H1 (cell line): ENCODE measurements at places on chromosomes 1 and 21. TPM values are rescaled to one million over a fixed set of nuclear protein-coding genes. Genes with fewer than 3 reads are reported as not detected.

DNA sequence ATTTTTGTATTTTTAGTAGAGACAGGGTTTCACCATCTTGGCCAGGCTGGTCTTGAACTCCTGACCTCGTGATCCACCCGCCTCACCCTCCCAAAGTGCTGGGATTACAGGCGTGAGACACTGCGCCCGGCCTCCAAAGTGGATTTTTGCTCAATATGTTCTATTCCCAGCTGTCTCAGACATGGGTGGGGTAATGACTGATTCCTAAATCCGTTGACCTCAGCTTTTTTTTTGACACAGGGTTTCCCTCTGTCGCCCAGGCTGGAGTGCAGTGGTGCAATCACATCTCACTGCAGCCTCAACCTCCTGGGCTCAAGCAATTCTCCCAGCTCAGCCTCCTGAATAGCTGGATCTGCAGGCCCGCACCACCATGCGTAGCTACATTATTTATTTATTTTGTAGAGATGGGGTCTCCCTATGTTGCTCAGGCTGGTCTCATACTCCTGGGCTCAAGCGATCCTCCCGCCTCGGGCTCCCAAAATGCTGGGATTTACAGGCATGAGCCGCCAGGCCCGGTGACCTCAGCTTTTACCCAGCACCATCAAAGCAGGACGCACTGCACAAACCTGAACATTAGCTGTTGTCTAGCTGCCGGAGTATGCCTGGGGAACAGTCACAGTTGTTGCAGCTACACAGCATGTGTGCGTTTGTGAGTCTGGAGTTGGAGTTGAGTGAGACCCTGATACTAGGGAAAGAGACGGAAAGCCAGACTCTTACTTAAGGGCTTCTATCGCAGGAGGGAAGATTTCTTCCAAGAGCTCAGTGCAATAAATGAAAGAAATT, 43.7 kb upstream of the PSEN2 start:
- DNase-seq: no peak

DNA sequence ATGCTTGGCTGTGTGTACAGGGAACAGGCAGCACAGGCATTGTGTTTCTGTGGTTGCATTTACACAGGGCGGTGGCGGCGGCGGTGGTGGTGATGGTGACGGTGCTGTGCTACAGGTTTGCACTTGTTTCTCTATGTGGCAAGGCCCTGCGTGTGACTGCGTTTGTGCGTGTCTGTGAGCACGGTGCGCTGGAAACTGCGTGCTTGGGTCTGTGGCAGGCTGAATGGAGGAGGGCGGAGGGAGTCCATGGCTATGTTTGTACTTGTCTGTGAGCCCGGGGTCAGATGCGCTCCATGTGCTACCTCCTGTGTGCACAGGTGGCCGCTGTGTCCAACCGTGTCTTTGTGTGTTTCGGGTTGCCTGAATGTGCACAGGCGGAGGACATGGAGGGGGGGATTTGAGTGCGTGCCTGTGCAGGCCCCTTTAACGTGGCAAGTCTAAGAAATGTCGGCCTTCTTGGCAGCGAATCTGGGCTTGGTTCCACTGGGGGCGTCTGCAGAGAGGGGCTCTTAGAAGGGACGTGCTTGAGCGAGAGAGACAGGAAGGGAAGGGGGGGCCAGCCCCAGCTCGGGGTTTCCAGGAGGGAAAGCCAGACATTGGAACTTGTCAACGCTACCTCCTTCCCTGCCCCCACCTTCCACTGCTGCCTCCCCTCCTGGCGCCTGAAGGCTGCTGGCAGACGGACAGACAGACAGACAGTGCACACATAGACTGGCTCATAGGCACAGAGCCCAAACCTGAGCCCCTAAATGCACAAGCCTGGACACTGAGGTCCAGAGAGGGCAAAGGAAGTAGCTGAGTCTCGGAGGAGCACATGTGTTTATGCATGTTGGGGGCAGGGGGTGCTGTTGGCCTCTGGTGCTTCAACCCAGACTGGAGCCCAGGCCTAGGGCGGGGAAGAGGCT, 32.7 kb upstream of the WASF2 start:
- no peak for DNase-seq

Gene FOXD2
- not detected in 2 replicates for total RNA-seq

DNA sequence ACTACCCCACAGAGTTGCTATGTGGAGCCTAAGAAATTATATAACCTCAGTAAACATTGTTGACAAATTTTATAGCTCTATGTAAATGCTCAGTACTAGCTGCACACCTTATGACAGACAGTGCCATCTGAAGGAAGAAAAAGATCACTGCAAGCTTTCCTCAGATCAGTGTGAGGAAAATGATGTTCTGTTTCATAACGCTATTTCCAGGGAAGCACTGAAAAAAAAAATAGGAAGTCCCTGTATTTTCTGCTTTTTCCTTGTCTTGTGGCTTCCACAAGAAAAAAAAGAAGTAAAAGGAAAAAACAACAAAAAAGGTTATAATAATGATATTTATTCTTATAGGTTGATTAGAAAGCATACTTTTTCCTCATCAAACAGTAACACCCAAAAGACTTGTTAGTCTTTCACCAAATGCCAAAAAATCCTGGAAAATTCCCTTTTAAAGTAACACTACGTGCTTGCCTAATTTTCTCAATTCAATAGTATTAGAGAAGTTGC, 23.2 kb downstream of the LYST start:
- no peak for DNase-seq

DNA sequence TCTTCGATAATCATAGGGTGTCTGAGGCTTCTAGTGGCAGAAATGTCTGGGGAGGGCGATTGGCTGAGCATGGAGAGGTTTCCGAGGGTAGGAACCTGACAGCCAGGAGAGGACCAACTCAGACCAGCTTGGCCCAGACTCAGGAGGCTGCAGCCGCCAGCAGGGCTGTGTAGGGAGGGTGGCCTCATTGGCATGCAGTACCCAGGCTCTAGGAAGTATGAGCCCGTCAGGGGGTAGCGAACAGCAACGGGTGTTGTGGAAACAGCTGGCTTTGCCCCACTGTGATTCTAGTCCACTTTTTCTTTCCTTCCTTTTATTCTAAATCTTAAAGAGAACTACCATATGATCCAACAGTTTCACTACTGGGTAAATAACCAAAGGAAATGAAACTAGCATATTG, 103.3 kb downstream of the DIRAS3 start:
- DNase-seq: no peak

Gene BRINP2
- 0.39 and 0.42 TPM in 2 replicates for total RNA-seq

GRCh38 chr1:43511394-43511793, 19.3 kb upstream of the PTPRF start:
- DNase-seq: no peak

Gene MNDA
- not detected in 2 replicates for total RNA-seq

Gene RNU1-2
- 1,303 and 1,497 TPM in 2 replicates for total RNA-seq

DNA sequence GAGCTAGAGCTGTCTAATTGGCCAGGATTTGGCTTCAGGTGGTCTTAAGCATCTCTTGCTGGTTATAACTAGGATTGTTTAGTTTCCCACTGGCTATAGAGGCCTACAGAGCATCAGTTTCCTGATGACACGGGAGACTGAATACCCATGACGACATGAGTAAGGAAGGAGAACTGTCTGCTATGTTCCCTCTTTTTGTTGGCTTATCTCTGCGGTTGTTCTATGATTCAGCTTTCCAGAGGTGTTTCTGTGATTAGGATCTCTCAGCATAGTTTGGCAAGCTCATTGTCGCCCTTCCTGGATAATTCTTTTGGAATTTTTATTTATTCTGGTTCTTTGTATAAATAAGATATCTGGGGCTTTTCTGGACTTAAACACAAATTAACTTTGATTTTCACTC, 163.4 kb downstream of the OLFM3 start:
- DNase-seq: no peak

Gene CHI3L2
- total RNA-seq: not detected in 2 replicates

- no peak for DNase-seq
These were observed 3.6 kb downstream of the FAM151A start for GRCh38 chr1:54619749-54620148.

Gene CNR2
- not detected in 2 replicates for total RNA-seq

Gene HSD11B1
- total RNA-seq: not detected in 2 replicates

Gene KRTAP10-10
- not detected in 2 replicates for total RNA-seq

Gene RGS2
- 16.6 and 17.0 TPM in 2 replicates for total RNA-seq

Gene PEA15
- total RNA-seq: 75.1 and 78.8 TPM in 2 replicates

Gene KCTD3
- total RNA-seq: 55.6 and 59.4 TPM in 2 replicates

GRCh38 chr1:113057006-113057405, 16.0 kb upstream of the LRIG2 start:
- DNase-seq: no peak

Gene PDPN
- total RNA-seq: 169 and 182 TPM in 2 replicates

Gene OR2L2
- 0.10 TPM in 1 of 2 replicates, not detected in the other for total RNA-seq

Gene PPM1J
- total RNA-seq: 17.5 and 19.4 TPM in 2 replicates

DNA sequence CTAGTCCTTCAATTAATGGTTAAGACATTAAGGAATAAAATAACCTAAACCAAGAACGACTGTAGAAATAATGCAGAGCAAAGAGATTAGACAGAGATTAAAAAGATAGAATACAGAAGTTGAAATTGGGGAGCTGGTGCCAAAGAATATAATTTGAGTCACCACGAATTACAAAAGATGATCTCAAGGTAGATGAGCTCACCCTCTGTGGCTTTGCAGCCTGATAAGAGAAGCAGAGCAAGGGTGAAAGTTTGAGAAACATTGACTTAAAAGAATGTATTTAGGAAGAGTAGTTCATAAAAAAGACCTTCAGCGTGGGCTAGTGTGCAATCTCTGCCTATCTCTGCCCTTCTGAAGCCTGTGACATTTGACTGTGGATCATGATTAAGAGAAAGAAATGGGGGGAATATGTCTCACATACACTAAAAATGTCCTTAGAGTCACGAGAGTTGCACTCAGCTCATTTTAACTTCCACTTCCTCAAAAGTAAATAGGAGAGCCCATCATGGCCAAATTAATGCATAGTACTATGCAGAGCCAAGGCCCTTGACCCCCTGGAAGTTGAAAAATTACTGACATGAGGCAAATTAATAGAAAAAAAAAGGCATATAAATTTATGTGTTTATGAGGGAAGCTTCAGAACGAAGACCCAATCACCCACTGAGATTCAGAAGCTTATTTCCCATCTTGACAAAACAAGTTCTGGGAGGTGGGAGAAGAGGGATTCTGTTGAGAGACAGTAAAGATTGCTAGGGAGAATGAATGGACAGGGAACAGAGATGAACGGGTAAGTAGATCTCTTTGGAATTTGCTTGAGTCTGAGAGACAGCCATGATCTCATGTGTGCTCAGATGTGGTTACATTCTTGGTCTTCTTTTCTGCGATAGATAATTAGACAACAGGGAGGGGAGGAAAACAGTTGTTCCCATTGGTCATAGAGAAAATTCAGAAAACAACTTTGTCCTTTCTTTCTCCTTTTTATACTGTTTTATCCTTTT, 395.4 kb upstream of the LRRC7 start:
- no peak for DNase-seq

Gene DIO1
- not detected in 2 replicates for total RNA-seq

Gene ADGRL4
- total RNA-seq: 0.48 and 0.60 TPM in 2 replicates

GRCh38 chr21:45403133-45403824, 1.7 kb upstream of the COL18A1 start:
- DNase-seq: no peak

DNA sequence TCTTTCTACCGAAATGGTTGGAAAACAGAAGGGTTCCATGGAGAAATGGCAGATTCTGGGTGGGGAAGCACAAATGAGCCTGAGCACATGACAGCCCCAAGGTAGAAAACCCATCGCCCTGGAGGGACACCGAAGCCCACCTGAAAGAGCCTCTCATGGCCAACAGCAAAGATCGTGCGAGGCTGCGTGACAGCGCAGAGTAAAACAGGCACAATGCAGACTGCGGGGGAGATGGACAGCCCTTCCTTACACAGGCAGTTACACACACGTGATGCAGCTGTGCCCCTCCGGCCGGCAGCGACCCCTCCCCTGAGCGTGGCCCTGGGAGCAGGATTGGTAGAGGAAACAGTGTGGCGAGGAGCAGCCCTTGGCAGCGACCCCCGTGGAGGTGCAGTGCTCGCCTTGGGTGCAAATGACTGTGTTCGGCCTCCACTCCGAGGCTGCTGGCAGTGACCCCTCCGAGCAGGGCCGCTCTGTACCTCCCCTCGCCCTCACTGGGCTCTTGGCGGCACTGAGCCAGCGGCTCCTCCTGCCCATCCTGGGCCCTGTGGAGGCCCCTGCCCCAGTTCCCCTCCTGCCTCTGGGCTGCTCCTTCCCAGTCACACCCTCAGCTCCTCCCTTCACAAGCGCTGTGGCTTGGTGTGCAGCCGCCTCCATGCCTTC, 120.9 kb upstream of the COL6A1 start:
- no peak for DNase-seq

DNA sequence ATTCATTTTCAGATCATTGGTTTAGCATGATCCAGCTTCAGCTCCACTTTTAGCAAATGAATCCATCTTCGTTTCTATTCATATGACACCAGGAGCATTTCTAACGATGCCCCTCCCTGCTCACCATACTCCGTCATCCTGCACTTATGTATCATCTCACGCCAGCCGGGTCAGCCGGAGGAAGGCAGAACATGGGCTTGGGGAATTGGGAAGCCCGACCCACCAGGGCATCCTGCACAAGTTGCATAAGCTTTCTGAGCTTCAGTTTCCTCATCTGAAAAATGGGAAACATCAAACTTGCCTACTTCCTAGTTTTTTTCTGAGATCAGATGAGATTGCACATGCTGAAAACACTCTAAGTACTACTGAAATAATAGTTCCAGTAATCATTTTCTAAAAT, 194.7 kb downstream of the AK5 start:
- no peak for DNase-seq

DNA sequence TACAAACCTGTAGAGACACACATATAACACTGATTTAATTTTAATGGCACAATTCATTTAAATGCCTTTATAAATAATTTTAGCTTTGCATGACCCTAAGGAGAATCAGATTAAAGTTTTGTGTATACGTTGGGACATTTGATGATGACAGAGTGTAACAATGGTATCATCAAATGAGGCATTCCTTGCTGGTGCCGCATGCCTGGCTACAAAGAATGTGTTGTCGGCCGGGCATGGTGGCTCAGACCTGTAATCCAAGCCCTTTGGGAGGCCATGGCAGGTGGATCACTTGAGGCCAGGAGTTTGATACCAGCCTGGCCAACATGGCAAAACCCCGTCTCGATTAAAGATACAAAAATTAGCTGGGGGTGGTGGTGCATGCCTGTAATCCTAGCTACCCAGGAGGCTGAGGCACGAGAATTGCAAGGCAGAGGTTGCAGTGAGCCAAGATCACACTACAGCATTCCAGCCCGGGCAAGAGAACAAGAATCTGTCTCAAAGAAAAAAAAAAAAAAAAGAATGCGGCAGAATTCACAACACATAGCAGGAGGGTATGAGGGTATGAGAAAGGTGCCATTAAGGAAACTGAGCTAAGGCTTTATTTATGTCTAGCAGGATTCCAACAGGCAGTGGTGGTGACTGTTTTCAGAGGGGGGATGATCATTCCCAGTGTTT, 58.9 kb downstream of the PTPN14 start:
- no peak for DNase-seq

DNA sequence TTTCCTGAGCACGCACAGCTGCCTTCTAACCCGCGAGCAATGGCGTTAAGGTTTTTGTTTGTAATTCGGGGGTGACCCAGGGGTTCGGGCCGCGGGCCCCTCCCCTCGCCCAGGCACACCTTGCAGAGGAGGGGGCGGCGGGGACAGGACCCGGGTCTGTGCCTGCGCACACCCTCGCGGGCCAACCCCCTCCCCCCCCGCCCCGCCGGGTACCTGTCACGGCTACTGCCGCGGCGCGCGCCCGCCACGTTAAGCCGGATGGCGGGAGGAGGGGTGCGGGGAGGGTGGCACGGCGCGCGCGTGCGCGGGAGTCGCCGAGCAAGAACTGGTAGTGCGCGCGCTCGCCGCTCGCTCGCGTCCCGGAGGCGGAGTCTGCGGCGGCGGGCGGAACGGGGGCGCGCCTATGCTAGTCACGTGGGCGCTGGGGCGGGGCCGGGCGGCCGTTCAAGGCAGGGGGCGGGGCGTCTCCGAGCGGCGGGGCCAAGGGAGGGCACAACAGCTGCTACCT, at the start of gene TPTE:
Gene TPTE (plus strand): TSS at position 493 of the 508 bp plus-strand sequence. CDS start 17,141 bp downstream, outside the sequence.
- DNase-seq: no peak

GRCh38 chr1:223820971-223821370, 24.8 kb downstream of the TP53BP2 start:
- no peak for DNase-seq
